BJ (cell line): ENCODE measurements at places on chromosomes 12 and 14.

GRCh38 chr14:59103396-59103795 lies 85.1 kb upstream of the DAAM1 start:
- DNase-seq = peak; percentile 37

DNA sequence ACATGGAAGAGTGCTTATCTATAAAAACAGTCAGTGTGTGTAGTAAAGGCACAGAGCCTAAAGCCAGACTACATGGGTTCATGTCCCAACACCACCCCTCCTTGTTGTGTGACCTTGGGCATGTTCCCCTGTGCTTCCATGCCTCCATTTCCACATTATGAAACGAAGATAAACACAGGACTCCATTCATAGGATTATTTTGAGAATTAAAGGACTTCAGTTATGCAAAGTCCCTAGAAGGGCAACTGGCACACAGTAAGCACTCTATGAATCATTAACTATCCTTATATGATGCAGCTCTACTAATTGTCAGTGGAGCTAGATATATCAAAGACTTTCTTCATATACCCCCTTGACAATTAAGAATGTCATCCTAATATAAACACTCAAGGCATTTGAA lies 17.8 kb downstream of the IFNG-AS1 start:
- DNase-seq = no peak

DNA sequence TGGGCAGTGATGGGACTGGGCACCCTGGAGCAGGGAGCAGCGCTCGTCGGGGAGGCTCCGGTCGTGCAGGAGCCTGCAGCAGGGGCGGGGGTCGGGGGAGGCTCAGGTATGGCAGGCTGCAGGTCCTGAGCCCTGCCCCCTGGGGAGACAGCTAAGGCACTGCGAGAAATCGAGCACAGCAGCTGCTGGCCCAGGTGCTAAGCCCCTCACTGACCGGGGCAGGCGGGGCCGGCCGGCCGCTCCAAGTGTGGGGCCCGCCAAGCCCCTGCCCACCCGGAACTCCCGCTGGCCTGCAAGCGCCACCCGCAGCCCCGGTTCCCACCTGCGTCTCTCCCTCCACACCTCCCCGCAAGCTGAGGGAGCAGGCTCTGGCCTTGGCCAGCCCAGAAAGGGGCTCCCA lies 326.8 kb upstream of the TMTC1 start:
- DNase-seq = no peak

GRCh38 chr14:77144412-77145115 lies 3.0 kb upstream of the ZDHHC22 start:
- no peak for DNase-seq

DNA sequence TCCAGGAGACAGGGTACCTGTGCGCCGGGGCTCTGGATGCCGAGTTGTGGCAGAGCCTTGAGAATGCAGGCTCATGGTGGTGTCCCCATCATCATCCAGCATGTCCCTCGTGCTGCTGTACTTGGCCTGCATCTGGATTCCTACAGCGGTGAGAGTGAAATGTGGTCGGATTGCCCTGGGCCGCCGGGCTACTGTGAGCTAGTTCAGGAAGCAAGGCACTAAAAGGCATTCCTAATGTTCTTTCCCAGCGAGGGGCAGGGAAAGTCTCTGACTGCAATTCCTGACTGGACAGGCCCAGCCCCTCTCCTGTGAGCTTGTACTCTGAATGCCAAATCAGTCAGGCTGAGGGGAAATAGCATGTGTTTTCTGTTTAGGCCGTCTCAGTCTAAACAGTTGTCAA lies at the start of gene CLEC1A:
CLEC1A (minus strand) TSS at position 195 of the 400 bp plus-strand sequence; CDS start at position 132, 63 bp downstream.
- DNase-seq = peak; percentile 11

GRCh38 chr12:121828306-121828705 lies 24.5 kb downstream of the SETD1B start:
- DNase-seq = no peak

GRCh38 chr14:104939666-104940410 lies 15.2 kb downstream of the PLD4 start:
- DNase-seq = no peak

DNA sequence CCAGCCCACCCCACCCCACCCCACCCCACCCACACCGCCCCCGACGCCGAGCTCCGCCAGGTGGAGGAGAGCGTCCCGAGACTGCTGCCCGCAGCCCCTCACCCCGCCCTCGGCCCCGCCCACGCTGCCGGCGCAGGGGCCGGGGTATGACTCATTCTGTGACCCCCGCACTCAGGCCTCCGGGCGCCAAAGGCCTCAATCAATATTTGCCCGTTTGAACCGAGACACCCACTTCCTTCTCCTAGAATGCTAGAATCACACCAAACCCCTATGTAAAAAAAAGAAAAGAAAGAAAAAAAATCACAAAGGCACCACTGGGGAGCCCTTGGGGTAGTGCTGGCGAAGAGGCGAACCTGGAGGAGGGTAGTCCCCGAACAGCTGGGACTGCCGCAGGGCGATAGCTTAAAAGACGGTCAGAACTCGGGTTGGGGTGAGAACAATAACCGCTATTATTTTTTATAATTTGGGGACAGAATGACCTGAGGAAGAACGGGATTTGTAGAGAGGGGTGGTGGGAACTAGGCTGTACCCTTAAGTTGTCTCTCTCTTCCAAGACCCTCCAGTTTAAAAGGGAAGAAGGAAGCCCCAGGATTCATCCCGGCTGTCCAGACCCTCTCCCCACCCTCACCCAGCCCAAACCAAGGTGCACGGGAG lies 894 bp downstream of the KRT8 start:
- DNase-seq = no peak

- no peak for DNase-seq
These were observed 1.3 kb upstream of the KRT72 start for GRCh38 chr12:52602552-52602951.

GRCh38 chr12:21169878-21170472 lies 39.0 kb downstream of the SLCO1B1 start:
- no peak for DNase-seq

GRCh38 chr14:61710853-61711817 lies 15.8 kb downstream of the HIF1A start:
- no peak for DNase-seq

- no peak for DNase-seq
These were observed 63.3 kb upstream of the TBX3 start for GRCh38 chr12:114747012-114747858.

DNA sequence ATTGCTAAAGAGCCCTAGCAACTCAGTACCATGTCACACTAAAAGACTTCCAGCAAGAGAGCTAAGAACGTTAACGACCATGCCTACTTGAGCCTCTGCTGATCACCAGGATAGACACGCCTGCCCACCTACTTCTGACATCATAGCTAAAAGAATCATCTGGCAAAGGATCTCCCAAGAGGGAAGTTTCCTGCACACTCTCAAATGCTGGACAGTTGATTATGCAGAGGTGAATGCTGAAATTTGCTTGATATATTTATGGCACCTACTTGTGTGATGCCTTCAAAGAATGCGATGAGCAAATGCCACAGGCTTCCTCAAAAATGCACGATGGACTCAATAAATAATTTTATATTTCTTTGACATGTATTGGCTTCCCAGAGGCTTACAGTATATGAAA lies 113.6 kb downstream of the GALC start:
- DNase-seq = no peak

DNA sequence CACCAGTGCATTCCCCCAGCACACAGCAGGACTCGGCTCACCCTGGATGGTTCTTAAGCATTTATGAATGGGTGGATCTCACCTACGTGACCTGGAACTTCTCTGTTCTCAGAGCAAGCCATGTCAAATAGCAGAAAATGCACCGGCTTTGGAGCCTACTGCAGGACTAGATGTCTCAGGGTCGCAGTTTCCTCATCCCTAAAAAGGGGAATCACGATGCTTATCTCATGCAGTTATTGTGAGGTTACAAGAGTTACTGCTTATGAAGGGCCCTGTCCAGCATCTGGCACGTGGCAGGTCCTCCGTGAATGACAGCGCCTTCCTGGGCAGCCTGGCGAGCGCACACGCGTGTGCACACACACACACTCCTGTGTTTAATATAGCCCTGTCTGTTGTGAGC lies 128.5 kb downstream of the ETV6 start:
- no peak for DNase-seq

GRCh38 chr14:34254031-34254430 lies 208.0 kb downstream of the SPTSSA start:
- no peak for DNase-seq

- no peak for DNase-seq
These were observed 20.2 kb downstream of the SLCO1B1 start for GRCh38 chr12:21151184-21151583.
